ENCODE measurements at places on chromosomes 12 and 14.

DNA sequence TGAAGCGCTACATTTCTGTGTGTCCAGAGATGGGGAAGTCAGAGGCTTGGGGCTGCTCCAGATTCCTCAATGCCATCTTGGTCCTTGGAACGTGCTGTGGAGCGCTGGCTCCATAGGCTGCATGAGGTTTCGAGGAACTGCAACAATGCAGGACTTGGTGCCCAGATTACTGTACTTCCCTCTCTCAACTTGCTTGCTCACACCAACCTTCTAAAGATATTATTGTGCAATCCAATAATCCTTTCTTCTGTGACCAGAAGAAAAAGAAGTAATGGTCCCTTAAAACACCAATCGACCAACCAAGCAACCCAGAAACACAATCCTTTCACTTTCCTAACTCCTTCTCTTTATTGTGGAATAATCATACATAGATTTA is 3.7 kb downstream of the PRICKLE1 start:
- DNase-seq: no peak

DNA sequence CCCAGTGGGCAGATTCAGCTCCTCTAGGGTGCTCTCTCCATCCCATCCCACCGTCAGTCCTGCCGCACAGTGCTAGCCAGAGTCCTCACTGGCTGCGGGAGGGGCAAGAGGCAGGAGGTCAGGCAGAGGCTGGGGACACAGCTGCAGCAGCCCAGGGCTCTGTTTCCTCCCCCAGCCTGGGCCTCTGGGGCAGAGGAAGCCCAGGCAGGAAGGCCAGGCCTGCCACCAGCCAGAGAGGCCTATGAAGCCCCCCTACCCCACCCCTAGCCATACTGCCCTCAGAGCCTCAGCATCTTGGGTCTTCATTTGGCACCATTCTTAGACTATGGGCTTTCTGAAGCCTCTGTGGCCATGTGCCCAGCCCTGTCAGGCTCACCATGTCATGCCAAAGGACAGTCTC is 3.4 kb downstream of the ACVRL1 start:
- no peak for DNase-seq

- no peak for DNase-seq
These were observed 6.5 kb downstream of the TPH2 start for GRCh38 chr12:71945121-71945520.

DNA sequence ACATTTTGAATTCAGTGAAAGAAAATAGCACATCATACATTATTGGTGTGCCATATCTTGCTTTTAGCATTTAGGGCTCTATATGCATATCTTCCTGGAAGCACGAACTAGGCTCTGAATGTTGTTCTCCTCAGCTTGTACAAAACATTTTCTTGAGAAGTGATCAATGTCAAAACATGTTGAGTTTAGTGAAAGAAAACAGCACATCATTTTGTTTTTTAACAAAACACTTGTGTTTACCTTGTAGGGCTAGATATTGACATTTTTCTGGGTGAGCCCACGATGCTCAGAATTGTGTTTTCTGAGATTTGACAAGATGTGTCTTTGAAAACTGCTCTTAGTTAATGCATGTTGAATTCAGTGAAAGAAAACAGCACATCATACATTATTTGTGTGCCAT is 81.0 kb downstream of the ASCL4 start:
- no peak for DNase-seq

Measured in stimulated activated CD4-positive, alpha-beta T cell treated with anti-CD3 and anti-CD28 coated beads, Interleukin-4, amount 100 ng/mL, for 24 hours (primary cell).